ENCODE measurements at places on chromosomes 2 and 18.

DNA sequence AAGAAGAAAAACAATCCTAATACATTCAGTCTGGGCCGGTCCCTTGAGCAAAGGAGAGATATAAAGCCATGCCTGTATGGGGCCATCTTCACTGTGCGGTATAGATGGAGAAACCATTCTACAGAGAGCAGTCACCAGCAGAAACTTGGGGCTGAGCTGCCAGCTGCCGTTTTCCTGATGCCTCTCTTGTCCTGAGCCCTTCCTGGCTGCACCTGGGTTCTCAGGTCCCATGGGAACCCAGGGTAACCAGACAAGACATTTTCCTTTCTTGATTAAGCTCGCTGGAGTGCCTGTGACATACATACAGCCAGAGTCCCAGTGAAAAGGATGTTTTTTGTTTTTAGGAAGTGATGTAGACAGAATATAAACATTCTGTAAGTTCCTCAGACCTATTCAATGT is 5.3 kb upstream of the METTL21A start:
- no peak for DNase-seq

GRCh38 chr18:61413396-61413795 is 80.2 kb downstream of the CDH20 start:
- no peak for DNase-seq

DNA sequence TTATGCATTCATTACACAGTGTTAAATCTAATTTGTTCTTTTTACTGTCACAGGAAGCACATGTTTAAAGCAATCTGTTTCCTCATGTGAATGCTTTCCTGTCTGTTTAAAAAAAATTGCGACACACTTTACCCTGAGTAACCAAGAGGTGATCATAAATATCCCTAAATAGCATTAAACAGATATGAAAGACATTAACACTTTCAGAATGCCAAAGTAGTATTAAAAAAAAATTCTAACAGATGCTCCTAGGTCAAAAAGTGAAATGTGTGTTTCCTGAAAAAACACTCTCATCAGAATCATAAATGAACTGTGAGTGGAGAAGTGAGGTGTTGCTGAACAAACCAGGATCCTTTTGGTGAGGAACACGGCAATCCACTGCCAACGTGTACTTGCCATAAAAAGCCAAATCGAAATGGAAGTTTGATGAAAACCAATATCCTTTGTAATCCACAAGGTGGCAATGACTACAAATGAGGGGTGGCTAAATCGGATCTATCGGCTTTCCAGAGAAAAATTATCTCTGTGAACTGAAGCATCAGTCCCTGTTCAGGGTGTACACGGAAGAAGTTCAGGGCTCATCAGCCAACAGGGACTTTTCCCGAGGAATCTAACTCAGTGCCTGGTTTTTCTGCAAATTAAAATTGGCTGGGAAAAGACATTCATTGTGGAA is 248.9 kb downstream of the TCF4 start:
- no peak for DNase-seq

- DNase-seq: no peak
These were observed 61.2 kb downstream of the LRPPRC start for GRCh38 chr2:43934567-43934966.

- DNase-seq: no peak
These were observed 272.8 kb downstream of the ZNF385B start for GRCh38 chr2:179588486-179589145.

GRCh38 chr18:62372156-62372555 is 47.0 kb downstream of the TNFRSF11A start:
- no peak for DNase-seq
